ENCODE measurements at places on chromosomes 4 and X. TPM values are rescaled to one million over a fixed set of nuclear protein-coding genes. Genes with fewer than 3 reads are reported as not detected.

DEFB131A gene
- not detected for polyA plus RNA-seq

- DNase-seq, result no peak
These were observed 27.6 kb downstream of the CLNK start for GRCh38 chr4:10656988-10657387.

SLC9A7 gene
- 4.3 TPM for polyA plus RNA-seq

DNA sequence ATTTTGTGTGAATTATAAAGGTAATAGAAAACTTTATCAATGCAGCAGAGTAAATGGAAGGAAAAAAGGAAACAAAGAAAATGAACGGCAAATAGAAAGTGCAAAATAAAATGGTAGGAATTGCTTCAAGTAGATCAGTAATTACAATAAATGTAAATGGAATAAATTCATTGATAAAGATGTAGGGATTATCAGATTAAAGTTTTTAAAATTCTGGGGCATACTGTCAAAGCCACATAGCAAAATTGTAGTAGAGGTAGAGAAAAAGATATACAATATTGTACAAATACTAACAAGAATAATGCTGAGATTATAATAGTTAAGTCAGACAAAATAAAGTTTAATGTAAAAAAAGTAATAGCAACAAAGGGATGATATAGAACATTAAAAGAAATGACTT is 94.7 kb downstream of the SMIM20 start:
- DNase-seq, result no peak

Data from large intestine (tissue), 12 donors.